ENCODE measurements at places on chromosomes 11 and 22.

- H3K27ac ChIP-seq = peak within 1 kb of the TSS; percentile 79
- H3K27me3 ChIP-seq = no peaks in the 10 kb centered on the region
- peak; percentile 89 for DNase-seq
- no peaks in the 10 kb centered on the region for H3K4me1 ChIP-seq
Measured at GRCh38 chr22:43151251-43152002, at the start of gene TSPO. Gene TSPO, plus strand, starts transcription at chr22:43151559. Its CDS starts 7,680 bp downstream, at chr22:43159239.

- peaks cover 37% of the 10 kb centered on the region for H3K27me3 ChIP-seq
- no peak overlapping the region for H3K4me3 ChIP-seq
- DNase-seq = no peak
- H3K4me1 ChIP-seq = no peaks in the 10 kb centered on the region
- no peak overlapping the region for H3K27ac ChIP-seq
- H3K36me3 ChIP-seq = no peaks in the 10 kb centered on the region
Measured at GRCh38 chr22:36787204-36787988, 11.5 kb upstream of the IFT27 start.

- no peaks in the 10 kb centered on the region for H3K36me3 ChIP-seq
- no peak for DNase-seq
- H3K27ac ChIP-seq = no peak overlapping the region
- H3K4me3 ChIP-seq = no peak overlapping the region
- no peaks in the 10 kb centered on the region for H3K4me1 ChIP-seq
Measured at GRCh38 chr11:128553662-128554362, 33.5 kb downstream of the ETS1 start.

GRCh38 chr11:78039919-78040671 is 17.0 kb upstream of the KCTD14 start:
- peak; percentile 84 for DNase-seq
- no peaks in the 10 kb centered on the region for H3K36me3 ChIP-seq
- H3K27me3 ChIP-seq = no peaks in the 10 kb centered on the region
- peak overlapping the region; percentile 54 for H3K4me3 ChIP-seq
- H3K4me1 ChIP-seq = peaks cover 27% of the 10 kb centered on the region

DNA sequence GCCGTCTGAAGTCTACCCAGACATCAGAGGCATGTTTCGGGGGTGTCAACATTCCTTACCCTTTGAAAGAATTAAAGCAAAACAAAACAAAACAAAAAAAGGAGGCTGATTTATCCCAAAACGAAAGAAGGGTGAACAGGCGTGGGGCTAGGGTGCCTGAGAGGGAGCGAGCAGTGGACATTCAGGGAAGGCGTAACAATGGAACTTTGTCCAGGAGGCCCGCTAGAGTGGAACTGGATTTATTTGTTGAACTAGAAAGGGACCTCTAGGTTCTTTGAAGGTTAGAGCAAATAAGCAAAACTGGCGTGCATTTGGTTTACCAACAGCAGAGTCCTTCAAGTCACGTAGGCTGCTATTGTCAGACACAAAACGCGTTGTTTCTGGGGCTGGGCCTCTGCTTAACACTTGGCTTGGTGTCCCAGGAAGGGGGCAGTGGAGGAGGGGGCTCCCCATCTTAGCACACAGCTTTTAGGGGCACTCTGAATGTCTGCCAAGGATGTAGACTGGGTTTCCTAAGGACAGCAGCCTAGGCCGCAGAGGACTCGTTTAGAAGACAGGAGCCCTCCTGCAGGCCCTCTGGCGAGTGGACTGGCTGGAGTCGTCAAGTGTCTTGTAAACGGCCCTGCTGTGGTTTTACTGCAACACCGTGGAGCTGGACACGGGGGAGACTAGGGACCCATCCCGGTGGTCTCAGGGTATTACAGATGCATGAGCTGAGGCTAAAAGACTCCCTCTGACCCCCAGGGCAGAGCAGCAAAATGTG is 203.7 kb upstream of the SORL1-AS1 start:
- DNase-seq = no peak
- no peak overlapping the region for H3K4me3 ChIP-seq
- no peaks in the 10 kb centered on the region for H3K27me3 ChIP-seq
- no peaks in the 10 kb centered on the region for H3K36me3 ChIP-seq
- H3K27ac ChIP-seq = peak overlapping the region; percentile 100

DNA sequence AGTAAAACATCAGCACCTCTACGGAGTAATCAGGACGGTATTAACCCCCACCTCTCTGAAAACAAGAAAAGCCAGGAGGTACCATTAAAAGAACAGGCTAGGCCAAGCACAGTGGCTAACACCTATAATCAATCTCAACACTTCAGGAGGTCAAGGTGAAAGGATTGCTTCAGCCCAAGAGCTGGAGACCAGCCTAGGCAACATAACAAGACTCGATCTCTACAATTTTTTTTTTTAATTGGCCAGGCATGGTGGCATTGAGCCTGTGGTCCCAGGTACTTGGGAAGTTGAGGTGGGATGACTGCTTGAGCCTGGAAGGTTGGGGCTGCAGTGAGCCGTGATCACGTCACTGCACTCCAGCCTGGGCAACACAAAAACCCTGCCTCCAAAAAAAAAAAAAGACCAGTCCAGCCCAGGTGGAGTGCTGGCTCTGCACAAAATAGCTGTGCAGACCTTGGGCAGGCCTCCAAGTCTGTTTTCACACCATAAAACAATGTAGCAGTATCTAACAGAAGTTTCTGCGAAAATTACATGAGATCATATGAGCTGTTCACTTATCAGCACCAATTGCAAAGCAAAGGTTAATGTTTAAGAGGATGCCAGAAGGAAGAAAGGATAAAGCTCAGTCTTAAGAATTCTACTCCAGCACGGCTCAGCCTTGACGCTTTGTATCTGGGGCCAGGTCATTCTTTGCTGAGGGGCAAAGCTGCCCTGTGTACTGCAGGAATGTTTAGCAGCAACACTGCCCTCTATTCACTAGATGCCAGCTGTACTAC is 14.8 kb downstream of the CHKA start:
- no peaks in the 10 kb centered on the region for H3K27me3 ChIP-seq
- no peak for DNase-seq
- no peak overlapping the region for H3K4me3 ChIP-seq
- H3K27ac ChIP-seq = no peak overlapping the region

Measured in SK-N-SH (cell line).